Aorta (tissue), 5 donors: ENCODE measurements at places on chromosomes 12 and 14. TPM values are rescaled to one million over a fixed set of nuclear protein-coding genes. Genes with fewer than 3 reads are reported as not detected.

MAP3K9 gene
- 0.20 TPM for polyA plus RNA-seq

FGD6 gene
- polyA plus RNA-seq = 0.95 TPM

DENND5B gene
- 5.6 TPM for polyA plus RNA-seq

HCAR1 gene
- polyA plus RNA-seq = not detected

TBX3 gene
- polyA plus RNA-seq = 2.2 TPM

NOXRED1 gene
- 0.13 TPM for polyA plus RNA-seq

BDKRB2 gene
- not detected for polyA plus RNA-seq

TMEM132C gene
- not detected for polyA plus RNA-seq

SERPINA9 gene
- not detected for polyA plus RNA-seq

MFAP5 gene
- polyA plus RNA-seq = 0.67 TPM

TPH2 gene
- polyA plus RNA-seq = not detected

MYH6 gene
- polyA plus RNA-seq = 0.67 TPM

PTPRQ gene
- not detected for polyA plus RNA-seq

GPR162 gene
- polyA plus RNA-seq = 6.0 TPM

ANKS1B gene
- 3.0 TPM for polyA plus RNA-seq

TTC7B gene
- polyA plus RNA-seq = 17.9 TPM

OASL gene
- polyA plus RNA-seq = 0.49 TPM

RTL1 gene
- polyA plus RNA-seq = not detected

EXOC3L4 gene
- not detected for polyA plus RNA-seq

SLC2A14 gene
- not detected for polyA plus RNA-seq

MUCL1 gene
- not detected for polyA plus RNA-seq

SLC6A13 gene
- not detected for polyA plus RNA-seq

SLC7A8 gene
- 11.0 TPM for polyA plus RNA-seq

SMCO2 gene
- polyA plus RNA-seq = 0.72 TPM

CCDC184 gene
- 0.63 TPM for polyA plus RNA-seq

FOXA1 gene
- 1.4 TPM for polyA plus RNA-seq

HOXC12 gene
- polyA plus RNA-seq = not detected

PMEL gene
- polyA plus RNA-seq = 2.9 TPM

DDX55 gene
- 15.5 TPM for polyA plus RNA-seq

STXBP6 gene
- 0.05 TPM for polyA plus RNA-seq

JPH4 gene
- polyA plus RNA-seq = 0.23 TPM

CRIP1 gene
- 740 TPM for polyA plus RNA-seq

CCDC196 gene
- not detected for polyA plus RNA-seq

GSG1 gene
- not detected for polyA plus RNA-seq

PTCSC3 gene
- polyA plus RNA-seq = not detected

LRP6 gene
- 5.4 TPM for polyA plus RNA-seq

LAG3 gene
- 0.25 TPM for polyA plus RNA-seq

OR4K17 gene
- polyA plus RNA-seq = not detected

KHNYN gene
- 34.7 TPM for polyA plus RNA-seq

CACNA1C gene
- 22.1 TPM for polyA plus RNA-seq

LRP1-AS gene
- not detected for polyA plus RNA-seq

ALX1 gene
- 0.25 TPM for polyA plus RNA-seq

RNASE7 gene
- polyA plus RNA-seq = not detected

DAO gene
- not detected for polyA plus RNA-seq

CMA1 gene
- polyA plus RNA-seq = not detected

TAS2R19 gene
- polyA plus RNA-seq = 0.72 TPM

RAD51AP1 gene
- 2.9 TPM for polyA plus RNA-seq
